ENCODE measurements at places on chromosomes 3 and 15. TPM values are rescaled to one million over a fixed set of nuclear protein-coding genes. Genes with fewer than 3 reads are reported as not detected.

Gene NOP10
- total RNA-seq = 559 TPM

Gene BNC1
- total RNA-seq = 0.47 TPM

Gene MYL3
- 0.22 TPM for total RNA-seq

Gene ARPP21
- not detected for total RNA-seq

Gene RNF7
- total RNA-seq = 139 TPM

Gene CIB2
- total RNA-seq = 31.3 TPM

Gene DGKG
- 12.1 TPM for total RNA-seq

Gene FBLN2
- total RNA-seq = 2.9 TPM

Gene TMPRSS7
- total RNA-seq = 0.13 TPM

Gene CEMIP
- total RNA-seq = 2.2 TPM

Gene C3orf85
- not detected for total RNA-seq

Gene GOLGA8S
- 0.09 TPM for total RNA-seq

Gene CLEC3B
- total RNA-seq = not detected

Gene OR5AC2
- not detected for total RNA-seq
